ENCODE measurements at places on chromosomes 12 and 14. TPM values are rescaled to one million over a fixed set of nuclear protein-coding genes. Genes with fewer than 3 reads are reported as not detected.

The SLC8A3 gene
- total RNA-seq = 0.45 TPM

The PTPRB gene
- total RNA-seq = 38.3 TPM

The RIMBP2 gene
- 0.39 TPM for total RNA-seq

The KERA gene
- not detected for total RNA-seq

The CLEC2D gene
- 16.0 TPM for total RNA-seq

The ZFHX2 gene
- 4.0 TPM for total RNA-seq

The NRXN3 gene
- 16.6 TPM for total RNA-seq

The TSHR gene
- 0.30 TPM for total RNA-seq

The OR4K17 gene
- total RNA-seq = not detected

DNA sequence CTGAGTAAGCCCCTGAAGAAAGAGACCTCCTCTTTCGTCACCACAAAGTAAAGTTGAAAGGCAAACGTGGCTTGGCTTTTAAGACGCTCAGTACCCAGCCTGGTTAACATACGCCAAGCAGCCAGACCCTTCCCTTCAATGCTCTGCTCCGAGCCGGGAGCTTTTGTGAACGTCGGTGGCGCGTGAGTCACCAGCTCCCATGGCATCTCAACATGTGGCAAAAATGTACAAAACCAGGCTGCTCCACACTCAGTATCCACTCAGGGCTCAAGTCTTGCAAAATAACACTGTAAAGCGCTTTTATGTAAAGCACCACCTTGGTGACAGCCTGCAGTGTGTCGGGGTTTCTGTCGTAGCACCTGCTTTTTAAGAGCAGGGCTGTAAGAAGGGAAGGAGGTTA, 89.0 kb downstream of the SETD3 start:
- DNase-seq = no peak

- peak; percentile 39 for DNase-seq
Measured at GRCh38 chr14:24058951-24059475, 7.2 kb downstream of the CARMIL3 start.

DNA sequence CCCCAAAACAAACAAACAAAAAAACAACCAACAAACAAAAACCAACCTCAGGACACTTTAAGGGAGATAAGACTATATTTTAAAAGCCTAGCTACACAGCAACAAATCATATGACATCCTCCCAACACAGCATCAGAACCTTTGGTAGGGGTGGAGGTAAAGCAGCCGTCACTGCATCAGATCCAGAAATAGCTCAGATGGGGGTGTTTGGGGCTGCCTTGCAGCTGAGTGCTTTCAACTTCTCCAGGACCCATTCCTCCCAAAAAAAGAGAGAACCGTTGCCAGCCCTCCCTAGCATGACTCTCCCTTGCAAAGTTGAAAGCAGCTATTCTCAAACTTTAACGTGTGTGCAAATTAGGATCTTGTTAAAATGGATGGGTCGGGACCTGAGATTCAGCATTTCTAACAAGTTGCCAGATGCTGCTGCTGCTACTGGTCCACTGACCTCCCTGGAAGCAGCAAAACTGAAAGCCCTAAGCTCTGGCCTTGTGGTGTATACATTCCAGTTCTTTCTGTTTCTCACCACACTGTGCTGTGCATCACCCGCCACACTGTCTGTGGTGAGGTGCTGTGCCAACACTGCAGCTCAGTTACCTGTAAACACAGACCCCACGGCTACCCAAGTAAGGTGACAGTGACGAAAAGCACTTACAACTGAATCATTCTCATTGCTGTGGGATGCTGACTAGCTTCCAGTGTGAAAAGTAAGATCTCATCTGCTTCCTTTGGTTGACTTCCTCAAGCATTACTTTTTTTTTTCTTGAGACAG, 54.0 kb downstream of the SLC38A1 start:
- DNase-seq = no peak

GRCh38 chr12:10511756-10512355, 6.2 kb downstream of the EIF2S3B start:
- no peak for DNase-seq

- DNase-seq = no peak
Measured at GRCh38 chr12:82877963-82878362, 191.3 kb downstream of the TMTC2 start.

DNA sequence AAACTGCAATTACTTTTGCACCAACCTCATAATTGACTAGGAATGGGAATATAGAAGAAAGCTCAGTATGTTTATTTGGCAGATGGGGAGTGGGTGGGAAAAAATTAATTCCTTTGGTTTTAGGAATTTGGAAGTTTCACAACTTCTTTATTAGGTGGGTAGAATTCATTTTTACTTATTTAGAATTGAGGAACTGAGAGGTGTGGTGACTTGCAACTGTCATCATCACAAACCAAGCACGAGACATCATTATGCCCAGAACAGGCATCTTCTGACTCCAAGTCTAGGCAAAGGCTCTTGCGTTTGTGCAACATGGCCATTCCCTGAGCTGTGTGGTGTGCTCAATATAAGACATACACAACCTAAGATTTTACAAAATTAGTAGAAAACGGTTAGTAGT, 380.0 kb downstream of the ATP23 start:
- no peak for DNase-seq

DNA sequence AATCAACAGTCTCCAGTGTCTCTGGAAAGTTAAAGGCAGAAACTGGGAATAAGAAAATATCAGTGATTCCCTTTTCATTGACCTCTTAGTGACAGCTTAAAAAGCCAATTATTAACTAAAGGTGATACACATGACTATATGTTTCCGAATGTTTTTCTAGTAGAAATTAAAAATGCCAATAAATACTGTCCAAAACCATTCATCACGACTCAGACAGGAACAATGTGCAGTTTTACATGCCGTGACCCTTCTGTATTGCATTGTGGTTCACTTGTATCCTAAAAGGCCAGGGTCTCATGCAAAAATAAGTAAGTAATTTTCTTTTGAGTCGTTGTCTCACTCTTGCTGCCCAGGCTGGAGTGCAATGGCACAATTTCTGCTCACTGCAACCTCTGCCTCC, 105.9 kb upstream of the TTC7B start:
- no peak for DNase-seq

GRCh38 chr14:33556382-33557121, 394.3 kb downstream of the EGLN3 start:
- no peak for DNase-seq

- no peak for DNase-seq
Measured at GRCh38 chr14:21534576-21534975, 8.4 kb upstream of the SALL2 start.

DNA sequence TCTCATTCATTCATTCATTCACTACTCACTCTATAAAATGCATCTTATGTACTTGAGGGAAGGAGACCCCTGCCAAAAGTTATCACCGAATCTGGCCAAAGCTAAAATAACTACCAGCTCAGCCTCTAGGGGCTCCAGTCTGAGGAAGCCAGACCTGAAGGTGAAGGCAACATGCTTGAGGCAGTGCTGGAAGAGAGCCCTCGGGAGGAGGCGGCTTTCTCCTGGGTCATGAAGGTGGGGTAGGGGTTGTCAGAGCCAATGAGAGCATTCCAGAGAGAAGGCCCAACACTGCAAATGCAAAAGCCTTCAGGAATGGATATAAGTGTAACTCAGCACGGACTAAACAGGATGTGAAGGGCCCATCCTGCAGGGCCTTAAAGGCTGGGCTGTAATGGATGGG, 62.4 kb downstream of the GSC start:
- DNase-seq = no peak

DNA sequence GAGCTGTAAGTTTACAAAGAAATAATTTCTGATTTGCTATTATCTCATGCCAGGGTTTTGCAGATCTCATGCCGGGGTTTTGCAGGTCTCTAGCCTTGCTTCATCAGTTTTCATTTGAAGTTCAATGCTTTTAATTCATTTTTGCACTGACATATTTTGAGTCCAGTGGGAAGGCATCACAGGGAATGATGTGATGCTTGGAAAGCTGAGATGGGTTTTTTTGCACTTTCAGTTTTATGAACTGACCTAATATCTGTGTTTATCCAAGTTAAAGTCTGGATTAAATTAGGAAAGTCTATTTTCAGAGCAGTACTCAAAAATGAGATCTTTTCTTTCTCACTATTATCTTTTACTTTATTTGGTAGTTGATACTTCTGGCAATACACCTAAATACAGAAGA, 23.6 kb upstream of the REP15 start:
- DNase-seq = no peak

- no peak for DNase-seq
Measured at GRCh38 chr14:52781629-52782028, 9.8 kb downstream of the GNPNAT1 start.

- DNase-seq = no peak
Measured at GRCh38 chr14:39731912-39732311, 299.7 kb upstream of the FBXO33 start.

DNA sequence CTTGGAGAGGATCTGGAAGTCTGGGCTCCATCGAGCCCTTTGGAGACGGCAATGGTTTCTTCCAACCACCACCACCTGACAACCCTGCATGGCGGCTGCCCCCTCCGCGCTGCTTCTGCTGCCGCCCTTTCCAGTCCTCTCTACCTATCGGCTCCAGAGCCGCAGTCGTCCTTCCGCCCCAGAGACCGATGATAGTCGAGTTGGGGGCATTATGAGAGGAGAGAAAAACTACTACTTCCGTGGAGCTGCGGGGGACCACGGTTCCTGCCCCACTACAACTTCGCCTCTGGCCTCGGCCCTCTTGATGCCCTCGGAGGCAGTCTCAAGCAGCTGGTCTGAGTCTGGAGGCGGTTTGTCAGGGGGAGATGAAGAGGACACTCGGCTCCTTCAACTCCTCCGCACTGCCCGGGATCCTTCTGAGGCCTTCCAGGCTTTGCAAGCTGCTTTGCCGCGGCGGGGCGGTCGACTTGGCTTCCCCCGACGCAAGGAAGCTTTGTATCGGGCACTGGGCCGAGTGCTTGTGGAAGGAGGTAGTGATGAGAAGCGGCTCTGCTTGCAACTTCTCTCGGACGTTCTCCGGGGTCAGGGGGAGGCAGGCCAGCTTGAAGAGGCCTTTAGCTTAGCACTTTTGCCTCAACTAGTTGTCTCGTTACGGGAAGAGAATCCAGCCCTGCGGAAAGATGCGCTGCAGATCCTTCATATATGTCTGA, 499 bp downstream of the TOGARAM1 start:
- peak; percentile 77 for DNase-seq

DNA sequence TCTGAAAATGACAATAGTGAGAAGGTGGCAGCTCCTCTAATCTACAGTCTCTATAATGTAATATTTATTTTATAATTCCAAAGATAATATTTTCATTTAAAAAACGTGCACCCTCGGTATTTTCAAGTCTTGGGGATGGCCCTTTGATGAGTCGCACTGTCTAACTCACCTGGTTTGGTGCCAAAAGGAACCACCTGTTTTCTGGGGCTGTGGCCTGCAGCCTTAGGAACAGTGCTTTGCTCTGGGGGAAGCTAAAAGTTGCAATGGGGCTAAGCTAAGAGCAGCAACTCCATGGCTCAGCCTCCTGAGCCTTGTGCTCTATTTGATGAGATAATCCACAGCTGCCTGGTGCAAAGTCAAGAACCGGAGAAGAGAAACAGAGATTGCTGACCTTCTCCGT, 6.4 kb upstream of the ENDOU start:
- no peak for DNase-seq

DNA sequence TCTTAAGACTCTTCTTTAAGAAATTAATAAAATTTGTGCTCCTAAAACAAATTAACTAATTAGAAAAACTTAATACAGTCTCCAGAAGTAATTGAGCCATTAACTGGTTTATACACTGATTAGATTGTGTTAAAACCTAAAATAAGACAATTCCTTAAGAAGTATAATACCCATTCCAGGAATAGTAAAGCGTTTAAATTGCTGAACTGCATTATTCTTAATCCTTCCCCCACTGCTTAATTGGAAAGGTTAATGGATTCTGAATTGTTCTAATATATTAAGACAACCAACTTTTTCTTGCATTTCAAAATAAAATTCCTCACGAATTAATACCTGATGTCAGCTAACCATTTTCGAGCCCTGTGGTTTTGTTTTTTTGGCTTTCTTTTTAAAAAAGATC, 128.4 kb downstream of the KICS2 start:
- DNase-seq = no peak

DNA sequence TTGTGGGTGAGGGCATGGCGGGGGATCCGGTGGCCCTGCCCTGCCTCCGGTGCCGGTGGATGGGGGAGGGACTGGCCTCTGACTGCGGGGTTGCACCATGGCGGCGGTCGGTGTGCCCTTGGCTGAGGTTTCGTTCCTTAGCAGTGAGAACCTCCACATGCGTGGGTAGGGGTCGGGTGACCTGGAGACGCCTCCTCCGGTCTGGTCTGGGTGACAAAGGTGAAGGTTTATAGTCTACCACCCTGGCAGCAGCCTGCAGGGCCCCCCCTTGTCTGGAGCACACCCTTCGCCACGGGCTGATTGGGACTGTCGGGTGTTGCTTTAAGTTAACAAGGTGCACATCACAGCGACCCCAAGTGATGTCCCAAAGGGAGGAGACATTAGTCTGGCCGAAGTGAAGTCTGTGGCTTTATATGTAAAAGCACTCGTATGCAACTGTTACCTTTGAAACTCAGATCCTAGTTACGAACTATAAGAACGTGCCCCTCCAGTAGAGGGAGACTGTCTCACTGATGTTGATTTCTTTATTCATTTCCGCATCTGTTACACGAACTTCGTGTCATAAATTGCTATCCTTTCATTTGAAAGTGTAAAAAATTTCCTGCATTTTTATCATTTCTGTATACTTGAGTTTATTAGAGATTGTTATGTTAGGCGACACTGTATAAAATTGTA, 74.4 kb downstream of the WDR20 start:
- DNase-seq = no peak

GRCh38 chr12:117583677-117584225, 222.3 kb upstream of the NOS1 start:
- DNase-seq = no peak

GRCh38 chr14:52304248-52304904, 9.7 kb upstream of the PTGER2 start:
- no peak for DNase-seq

- no peak for DNase-seq
Measured at GRCh38 chr14:30751646-30752416, 122.5 kb upstream of the COCH start.

- peak; percentile 60 for DNase-seq
Measured at GRCh38 chr14:93114713-93115068, 1.0 kb downstream of the ITPK1 start.

GRCh38 chr12:130642856-130643255, 73.2 kb downstream of the RIMBP2 start:
- no peak for DNase-seq

DNA sequence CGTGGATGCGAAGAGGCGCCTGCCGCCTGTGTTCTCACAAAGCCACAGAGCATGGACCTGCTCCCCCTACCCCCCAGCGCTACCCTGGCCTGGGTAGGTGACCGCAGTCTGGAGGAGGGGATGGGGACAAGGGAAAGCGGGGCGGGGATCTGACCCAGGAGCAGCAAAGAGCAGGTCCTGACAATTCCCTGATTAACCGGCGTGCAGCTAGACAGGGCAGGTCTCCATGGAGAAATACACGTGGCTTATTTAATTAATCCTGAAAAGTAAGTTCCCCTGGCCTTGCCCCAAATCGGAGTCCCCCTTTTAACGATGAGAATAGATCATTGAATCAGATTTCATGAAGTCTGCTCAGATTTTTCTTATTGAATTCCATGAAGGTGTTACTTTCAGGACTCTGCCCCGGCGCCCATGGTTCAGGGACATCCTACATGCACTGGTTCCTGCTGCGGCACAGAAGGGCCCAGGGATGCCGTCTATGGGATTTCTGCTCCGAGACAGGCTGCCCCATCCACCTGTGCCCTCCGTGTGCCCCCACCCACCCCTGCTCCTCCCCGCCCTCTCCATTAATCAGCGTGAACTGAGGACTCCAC, 251.0 kb upstream of the SFSWAP start:
- DNase-seq = no peak
